ENCODE measurements at places on chromosomes 2 and 18. TPM values are rescaled to one million over a fixed set of nuclear protein-coding genes. Genes with fewer than 3 reads are reported as not detected.

CKAP2L gene
- 0.38 TPM for total RNA-seq

- DNase-seq = no peak
- no peak overlapping the region for H3K27ac ChIP-seq
- H3K27me3 ChIP-seq = no peaks in the 10 kb centered on the region
- H3K36me3 ChIP-seq = no peaks in the 10 kb centered on the region
- no peak overlapping the region for H3K4me3 ChIP-seq
- no peaks in the 10 kb centered on the region for H3K4me1 ChIP-seq
Measured at GRCh38 chr2:58006952-58007284, 39.7 kb upstream of the VRK2 start.

GRCh38 chr2:165238295-165238694 is 919 bp upstream of the SCN2A start:
- no peak overlapping the region for H3K4me3 ChIP-seq
- H3K27ac ChIP-seq = no peak overlapping the region
- no peaks in the 10 kb centered on the region for H3K4me1 ChIP-seq
- H3K27me3 ChIP-seq = peaks cover 5% of the 10 kb centered on the region

GRCh38 chr2:18178736-18179349 is 300.4 kb downstream of the KCNS3 start:
- no peak for DNase-seq
- peaks cover 5% of the 10 kb centered on the region for H3K4me1 ChIP-seq
- no peak overlapping the region for H3K4me3 ChIP-seq
- H3K27me3 ChIP-seq = no peaks in the 10 kb centered on the region
- H3K36me3 ChIP-seq = no peaks in the 10 kb centered on the region

- H3K4me3 ChIP-seq = no peak overlapping the region
- H3K4me1 ChIP-seq = no peaks in the 10 kb centered on the region
- DNase-seq = no peak
- no peaks in the 10 kb centered on the region for H3K27me3 ChIP-seq
Measured at GRCh38 chr2:226707499-226707898, 92.1 kb downstream of the IRS1 start.

ZNF892 gene
- total RNA-seq = 4.0 TPM

DNA sequence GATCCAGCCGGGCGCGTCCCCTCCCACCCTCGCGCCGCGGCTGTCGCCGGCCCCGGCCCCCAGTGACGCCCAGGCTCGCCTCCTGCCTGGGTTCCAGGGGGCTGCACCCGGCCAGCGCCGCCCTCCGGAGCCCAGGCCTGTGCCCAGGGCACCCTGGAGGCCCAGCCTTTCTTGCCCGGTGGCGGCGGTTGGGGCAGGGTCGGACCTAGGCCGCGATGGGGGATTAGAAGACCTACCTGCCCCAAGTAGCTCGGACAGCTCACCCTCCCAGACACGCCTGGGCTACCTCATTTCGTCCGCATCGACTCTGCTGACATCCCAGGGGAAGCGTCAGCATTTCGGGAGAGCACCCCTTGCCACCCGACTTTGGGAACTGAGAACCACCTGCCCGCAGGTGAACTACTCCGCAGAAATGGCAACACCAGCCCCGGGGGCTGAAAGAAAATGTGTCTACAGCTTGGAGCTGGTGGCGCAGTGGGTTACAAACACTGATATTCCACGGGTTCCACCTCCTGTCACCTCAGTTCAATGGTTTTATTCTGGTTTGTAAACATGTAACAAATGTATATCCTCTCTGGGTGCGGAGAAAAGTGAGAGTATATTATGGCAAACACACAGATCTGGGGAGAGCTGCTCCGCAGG is 834 bp upstream of the ARL4C start:
- DNase-seq = no peak
- H3K27ac ChIP-seq = peak overlapping the region; percentile 79
- H3K36me3 ChIP-seq = no peaks in the 10 kb centered on the region
- peaks cover 35% of the 10 kb centered on the region for H3K4me1 ChIP-seq
- H3K4me3 ChIP-seq = peak overlapping the region; percentile 73
- peaks cover 7% of the 10 kb centered on the region for H3K27me3 ChIP-seq

- H3K36me3 ChIP-seq = no peaks in the 10 kb centered on the region
- H3K27ac ChIP-seq = peak overlapping the region; percentile 84
- no peaks in the 10 kb centered on the region for H3K27me3 ChIP-seq
- H3K4me1 ChIP-seq = peaks cover 59% of the 10 kb centered on the region
Measured at GRCh38 chr18:48996901-48997463, 46.2 kb upstream of the SMAD7 start.

DNA sequence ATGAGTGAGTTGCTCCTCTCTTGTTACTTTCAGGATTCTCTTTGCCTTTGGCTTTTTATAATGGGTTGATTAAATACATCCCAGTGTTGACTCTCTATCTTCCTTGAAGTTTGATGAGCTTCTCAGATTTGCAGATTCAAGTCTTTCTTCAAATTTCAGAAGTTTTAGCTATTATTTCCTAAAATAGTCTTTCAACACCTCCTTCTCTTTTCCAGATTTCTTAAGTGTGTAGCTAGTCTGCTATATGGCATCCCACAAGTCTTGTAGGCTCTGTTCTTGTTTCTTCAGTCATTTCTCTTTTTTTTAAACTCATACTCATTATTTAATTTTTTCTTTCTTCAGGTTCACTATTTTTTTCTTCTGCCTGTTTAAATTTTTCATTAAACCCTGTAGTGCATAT is 287.7 kb upstream of the CNTNAP5 start:
- no peak overlapping the region for H3K27ac ChIP-seq
- H3K4me3 ChIP-seq = no peak overlapping the region

ITPRIPL1 gene
- 0.47 TPM for total RNA-seq

CD8B2 gene
- not detected for total RNA-seq

- H3K27ac ChIP-seq = no peak overlapping the region
- H3K4me1 ChIP-seq = no peaks in the 10 kb centered on the region
- no peak for DNase-seq
- H3K4me3 ChIP-seq = no peak overlapping the region
- H3K36me3 ChIP-seq = no peaks in the 10 kb centered on the region
Measured at GRCh38 chr2:150327564-150328489, 159.6 kb downstream of the RND3 start.

- peak; percentile 80 for DNase-seq
- H3K27me3 ChIP-seq = peaks cover 10% of the 10 kb centered on the region
- peak overlapping the region; percentile 64 for H3K27ac ChIP-seq
- H3K4me3 ChIP-seq = no peak overlapping the region
Measured at GRCh38 chr2:240297256-240298116, 138.0 kb upstream of the GPC1 start.

DNA sequence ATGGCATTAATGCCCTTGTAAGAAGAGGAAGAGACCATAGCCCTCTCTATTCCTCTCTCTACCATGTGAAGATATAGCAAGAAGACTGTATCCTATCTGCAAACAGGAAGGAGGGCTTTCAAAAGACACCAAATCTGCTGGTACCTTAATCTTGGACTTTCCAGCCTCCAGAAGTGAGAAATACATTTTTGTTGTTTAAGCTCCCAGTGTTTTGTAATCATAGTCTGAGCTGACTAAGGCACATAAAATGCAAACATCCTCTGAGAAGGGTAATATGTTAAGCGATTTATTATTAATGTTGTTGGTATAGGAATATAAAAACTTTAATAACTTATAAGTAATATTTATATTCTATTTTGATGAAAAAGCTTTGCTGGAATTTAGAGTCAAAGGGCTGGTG is 559.8 kb downstream of the SUCLG1 start:
- no peak for DNase-seq
- H3K4me1 ChIP-seq = no peaks in the 10 kb centered on the region
- no peak overlapping the region for H3K27ac ChIP-seq
- H3K4me3 ChIP-seq = no peak overlapping the region

GRCh38 chr2:18752667-18753422 is 163.5 kb upstream of the NT5C1B start:
- H3K4me3 ChIP-seq = no peak overlapping the region
- H3K36me3 ChIP-seq = no peaks in the 10 kb centered on the region
- no peak for DNase-seq
- no peak overlapping the region for H3K27ac ChIP-seq
- no peaks in the 10 kb centered on the region for H3K4me1 ChIP-seq
- H3K27me3 ChIP-seq = no peaks in the 10 kb centered on the region

DNA sequence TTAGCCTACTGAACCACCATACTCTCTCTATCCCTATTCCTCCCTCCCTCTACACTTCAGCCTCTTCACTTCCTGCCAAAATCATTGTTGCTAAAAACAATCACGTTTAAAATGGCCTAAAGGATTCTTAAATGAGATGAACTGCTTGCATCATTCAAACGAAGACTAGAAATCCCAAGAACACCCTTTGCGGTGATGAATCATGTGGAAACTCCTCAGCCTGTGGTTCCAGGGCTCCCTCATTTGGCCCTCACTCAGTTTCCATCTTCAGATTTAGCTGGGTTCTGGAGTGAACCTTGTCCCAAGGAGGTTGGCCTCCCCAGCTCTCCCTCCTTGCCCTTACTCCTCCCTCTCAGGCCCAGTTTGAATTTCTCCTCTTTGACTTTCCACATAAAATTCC is 125.6 kb upstream of the CDC42EP3 start:
- peaks cover 30% of the 10 kb centered on the region for H3K4me1 ChIP-seq
- H3K4me3 ChIP-seq = no peak overlapping the region
- H3K27ac ChIP-seq = no peak overlapping the region
- H3K27me3 ChIP-seq = no peaks in the 10 kb centered on the region
- DNase-seq = no peak
- H3K36me3 ChIP-seq = no peaks in the 10 kb centered on the region

DNA sequence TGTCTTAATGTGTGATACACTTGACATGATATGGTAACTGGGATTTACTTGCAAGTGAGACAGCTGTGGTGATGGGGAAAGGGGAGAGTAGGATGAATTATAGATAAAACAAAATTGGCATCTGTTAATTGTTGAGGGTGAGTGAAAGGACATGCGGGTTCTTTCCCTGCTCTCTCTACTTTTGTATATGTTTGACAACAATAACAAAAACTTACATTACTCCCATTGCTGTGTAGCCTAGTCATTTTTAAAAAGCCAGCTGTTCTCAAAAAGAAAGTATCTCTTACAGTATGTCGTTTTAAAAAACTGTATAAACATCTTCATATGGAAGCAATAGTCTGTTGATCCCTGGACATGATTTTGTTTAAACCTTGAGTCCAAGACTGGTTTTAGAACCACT is 117.6 kb downstream of the MYO1B start:
- H3K4me1 ChIP-seq = peaks cover 32% of the 10 kb centered on the region
- H3K36me3 ChIP-seq = peaks cover 16% of the 10 kb centered on the region
- no peak overlapping the region for H3K27ac ChIP-seq

ANKAR gene
- total RNA-seq = 9.9 TPM

GRCh38 chr2:217964275-217965161 is 38.3 kb downstream of the TNS1 start:
- H3K27me3 ChIP-seq = no peaks in the 10 kb centered on the region
- H3K4me3 ChIP-seq = peak overlapping the region; percentile 15
- H3K27ac ChIP-seq = peak overlapping the region; percentile 86
- H3K36me3 ChIP-seq = no peaks in the 10 kb centered on the region
- no peak for DNase-seq
- peaks cover 76% of the 10 kb centered on the region for H3K4me1 ChIP-seq

DNA sequence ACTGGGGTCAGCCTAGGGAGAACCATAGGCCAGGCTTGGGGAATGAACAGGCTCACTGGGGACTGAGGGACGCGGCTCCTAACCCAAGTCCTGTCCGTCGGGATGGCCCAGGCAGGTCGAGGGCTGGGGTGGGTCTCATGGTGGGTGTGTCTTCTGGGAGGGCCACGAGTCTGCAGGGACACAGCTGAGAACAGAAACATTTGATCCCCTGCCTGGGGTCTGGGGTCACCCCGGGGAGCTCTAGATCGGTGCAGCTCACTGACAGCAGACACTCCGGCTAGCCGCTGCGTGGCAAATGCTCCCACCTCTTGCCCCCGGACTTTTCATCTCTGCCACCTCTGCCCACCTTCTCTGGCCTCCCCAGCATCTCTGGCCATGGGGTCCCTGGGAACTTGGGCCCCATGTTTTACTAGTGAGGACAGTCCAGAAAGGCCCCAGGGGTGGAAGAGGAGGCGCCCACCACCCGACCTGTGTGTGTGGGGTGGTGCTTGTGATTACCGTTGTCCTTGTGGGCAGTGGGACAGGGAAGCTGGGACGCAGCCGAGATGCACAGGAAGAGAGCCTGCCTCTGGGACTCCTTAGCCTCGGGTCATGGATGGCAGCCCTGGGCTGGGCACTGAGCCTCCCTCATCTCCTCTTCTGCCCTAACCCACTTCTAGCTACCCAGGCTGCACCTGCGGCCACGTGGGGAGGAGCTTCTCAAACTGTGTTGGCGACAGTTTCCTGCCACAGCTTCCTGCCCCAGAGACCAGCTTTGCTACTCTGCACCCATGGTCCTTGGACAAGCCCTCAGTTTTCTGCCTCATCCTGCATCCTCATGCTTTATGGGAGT is 4.9 kb downstream of the ZAP70 start:
- no peaks in the 10 kb centered on the region for H3K36me3 ChIP-seq
- no peak overlapping the region for H3K27ac ChIP-seq
- peaks cover 3% of the 10 kb centered on the region for H3K4me1 ChIP-seq
- no peaks in the 10 kb centered on the region for H3K27me3 ChIP-seq

- peaks cover 9% of the 10 kb centered on the region for H3K4me1 ChIP-seq
- peaks cover 56% of the 10 kb centered on the region for H3K27me3 ChIP-seq
- DNase-seq = no peak
- no peak overlapping the region for H3K4me3 ChIP-seq
Measured at GRCh38 chr2:26534098-26534864, 56.4 kb upstream of the OTOF start.

DNA sequence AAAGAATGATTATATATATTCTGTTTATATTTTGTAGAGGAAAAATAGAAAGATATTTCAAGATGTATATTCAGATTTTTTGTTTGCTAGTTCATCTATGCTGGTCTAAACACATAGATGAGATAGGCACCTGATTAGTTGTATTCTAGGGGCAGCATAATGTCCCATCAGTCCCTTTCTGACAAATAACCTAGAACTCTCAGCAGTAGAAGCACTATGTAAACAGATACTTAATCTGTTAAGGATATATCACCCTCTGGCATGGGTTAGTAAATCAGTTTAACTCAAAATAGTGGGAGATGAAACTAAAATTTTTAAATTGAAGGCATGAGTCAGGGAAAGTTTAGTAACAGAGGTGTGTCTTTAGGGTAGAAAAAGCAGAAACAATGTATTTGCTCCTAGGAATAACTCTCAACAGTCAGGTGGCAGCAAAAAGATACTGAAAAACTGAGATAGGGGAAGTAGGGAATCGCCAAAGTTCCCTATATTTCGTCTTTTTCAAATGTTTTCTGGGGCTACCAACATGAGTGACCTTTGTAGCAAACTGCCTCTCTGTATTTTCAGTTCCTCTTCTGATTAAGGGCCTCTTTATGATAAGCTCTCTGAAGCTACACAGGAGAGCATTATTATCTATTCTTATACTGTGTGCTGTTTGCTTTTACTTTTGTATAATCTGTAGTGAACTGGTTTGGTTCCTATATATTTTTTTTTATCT is 5.7 kb downstream of the PPP1R1C start:
- peaks cover 36% of the 10 kb centered on the region for H3K4me1 ChIP-seq
- H3K36me3 ChIP-seq = no peaks in the 10 kb centered on the region
- H3K27me3 ChIP-seq = no peaks in the 10 kb centered on the region
- peak overlapping the region; percentile 84 for H3K27ac ChIP-seq
- no peak for DNase-seq
- H3K4me3 ChIP-seq = no peak overlapping the region

GRCh38 chr2:156480376-156480775 is 44.2 kb downstream of the GPD2 start:
- peaks cover 16% of the 10 kb centered on the region for H3K4me1 ChIP-seq
- no peaks in the 10 kb centered on the region for H3K36me3 ChIP-seq
- no peak for DNase-seq
- no peak overlapping the region for H3K4me3 ChIP-seq
- no peaks in the 10 kb centered on the region for H3K27me3 ChIP-seq
- no peak overlapping the region for H3K27ac ChIP-seq

GRCh38 chr2:71882949-71883472 is 264.7 kb downstream of the CYP26B1 start:
- H3K27ac ChIP-seq = peak overlapping the region; percentile 59
- no peaks in the 10 kb centered on the region for H3K27me3 ChIP-seq
- H3K4me1 ChIP-seq = peaks cover 38% of the 10 kb centered on the region
- H3K36me3 ChIP-seq = no peaks in the 10 kb centered on the region
- no peak overlapping the region for H3K4me3 ChIP-seq

Measured in left ventricle myocardium inferior (tissue), 1 donor.